Effector memory CD4-positive, alpha-beta T cell (primary cell): ENCODE measurements at places on chromosomes 4 and X.

DNA sequence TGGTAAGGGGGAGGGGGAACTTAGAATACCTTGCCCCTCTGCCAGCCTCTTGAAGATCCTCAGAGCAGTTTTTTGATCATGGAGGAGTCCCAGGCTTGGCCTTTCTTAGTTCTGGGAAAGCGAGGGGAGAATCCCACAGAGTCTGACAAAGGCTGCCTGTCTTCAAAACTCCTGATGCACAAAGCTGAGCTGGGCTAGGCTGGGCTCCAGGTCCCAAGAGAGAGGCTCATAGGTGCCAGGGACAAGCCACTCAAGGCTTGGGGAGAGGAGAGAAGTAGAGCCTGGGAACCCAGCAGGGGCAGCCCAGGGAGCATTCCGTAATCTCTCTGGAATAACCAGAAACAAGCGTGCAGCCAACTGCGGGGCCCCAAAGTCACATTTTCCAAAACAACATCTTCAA lies 37.0 kb upstream of the MTM1 start:
- DNase-seq, result no peak

- DNase-seq, result no peak
Measured at GRCh38 chr4:122661176-122662160, 40.6 kb upstream of the IL21 start.

DNA sequence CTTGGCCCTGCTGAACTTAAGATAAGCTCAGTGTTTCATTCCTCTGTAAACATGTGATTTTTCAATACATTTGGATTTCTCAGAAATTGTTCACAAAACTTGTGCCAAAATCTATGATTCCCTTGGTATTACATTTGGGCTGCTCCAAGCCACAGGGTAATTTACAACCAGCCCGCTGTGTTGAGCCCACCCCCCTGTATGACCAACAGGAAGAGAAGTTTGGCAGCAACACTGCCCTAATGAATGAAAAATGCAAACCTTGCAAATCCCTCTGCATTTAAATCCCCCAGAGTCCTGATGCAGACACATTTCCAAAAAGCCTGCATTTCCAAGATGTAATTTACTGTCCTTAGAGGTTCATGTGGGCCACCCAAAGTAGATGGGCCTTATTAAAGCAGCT lies 34.1 kb upstream of the GAB1 start:
- no peak for DNase-seq

DNA sequence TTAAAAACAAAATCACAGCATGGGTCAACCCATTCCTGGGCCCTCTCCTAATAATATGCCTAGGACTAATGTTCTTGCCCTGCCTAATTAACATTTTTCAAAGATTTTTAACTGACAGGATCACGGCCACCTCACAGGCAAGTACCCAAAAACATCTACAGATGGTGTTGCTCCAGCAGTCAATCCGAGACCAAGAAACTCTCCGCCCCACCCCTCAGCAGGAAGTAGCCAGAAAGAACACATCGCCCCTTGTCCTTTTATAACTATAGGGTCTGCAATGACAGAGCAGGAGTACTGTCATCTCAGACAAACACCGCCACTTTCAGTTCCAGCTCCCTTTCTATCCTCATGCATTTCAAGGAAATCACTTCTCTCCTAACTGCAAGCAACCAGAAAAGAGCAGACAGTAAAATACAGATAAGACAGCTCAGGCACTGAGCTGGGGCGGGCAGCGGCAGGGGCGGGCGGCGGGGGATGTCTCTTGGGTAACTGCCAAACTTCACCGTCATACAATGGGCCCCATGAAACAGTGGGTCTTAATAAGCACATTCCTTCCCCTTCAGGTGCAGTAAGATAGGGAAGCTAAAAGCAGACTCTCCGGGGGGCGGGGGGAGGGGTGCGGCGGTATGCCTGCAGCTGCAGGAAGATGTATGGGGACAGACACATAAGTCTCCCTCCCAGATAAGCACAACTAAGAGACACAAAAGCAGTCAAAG lies 67.4 kb downstream of the ZNF182 start:
- DNase-seq, result no peak

DNA sequence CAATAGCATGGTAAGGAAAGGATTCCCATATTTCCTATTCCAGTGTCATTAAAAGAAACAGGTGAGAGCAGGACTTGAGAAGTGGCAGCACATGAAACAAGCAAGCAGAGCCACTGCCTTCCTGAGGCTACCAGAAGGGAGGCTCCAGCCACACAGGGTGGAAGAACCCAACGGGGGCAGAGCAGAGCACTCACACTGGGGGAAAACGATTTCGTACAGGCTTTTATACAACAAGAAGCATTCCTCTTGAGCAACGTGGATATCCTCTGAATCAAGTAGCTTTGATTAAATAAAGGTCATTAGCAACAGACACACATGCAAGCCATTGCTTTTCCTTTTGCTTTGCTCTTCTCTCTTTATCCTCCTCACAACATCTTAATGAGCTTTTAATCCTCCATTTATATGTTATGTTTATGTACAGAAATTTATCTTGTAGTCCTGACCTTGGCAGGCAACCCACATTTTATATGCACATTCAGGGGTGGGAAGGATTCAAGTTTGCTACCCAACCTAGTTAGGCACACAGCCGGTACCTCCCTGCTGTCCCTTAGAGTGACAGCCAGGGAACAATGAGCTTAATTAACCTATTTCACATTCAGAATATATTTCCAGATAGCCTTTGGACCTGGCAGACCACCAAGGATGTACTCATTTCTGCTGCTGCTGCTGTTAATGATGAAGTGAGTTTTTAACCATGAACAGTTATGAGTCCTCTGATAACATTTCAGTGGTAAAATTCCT lies 202.1 kb downstream of the ARHGAP24 start:
- no peak for DNase-seq

GRCh38 chr4:141121101-141121500 lies 12.2 kb downstream of the RNF150 start:
- no peak for DNase-seq
